ENCODE measurements at places on chromosomes 6 and 20.

- no peak for DNase-seq
Observed at GRCh38 chr20:32357375-32357868, 709 bp upstream of the ASXL1 start.

DNA sequence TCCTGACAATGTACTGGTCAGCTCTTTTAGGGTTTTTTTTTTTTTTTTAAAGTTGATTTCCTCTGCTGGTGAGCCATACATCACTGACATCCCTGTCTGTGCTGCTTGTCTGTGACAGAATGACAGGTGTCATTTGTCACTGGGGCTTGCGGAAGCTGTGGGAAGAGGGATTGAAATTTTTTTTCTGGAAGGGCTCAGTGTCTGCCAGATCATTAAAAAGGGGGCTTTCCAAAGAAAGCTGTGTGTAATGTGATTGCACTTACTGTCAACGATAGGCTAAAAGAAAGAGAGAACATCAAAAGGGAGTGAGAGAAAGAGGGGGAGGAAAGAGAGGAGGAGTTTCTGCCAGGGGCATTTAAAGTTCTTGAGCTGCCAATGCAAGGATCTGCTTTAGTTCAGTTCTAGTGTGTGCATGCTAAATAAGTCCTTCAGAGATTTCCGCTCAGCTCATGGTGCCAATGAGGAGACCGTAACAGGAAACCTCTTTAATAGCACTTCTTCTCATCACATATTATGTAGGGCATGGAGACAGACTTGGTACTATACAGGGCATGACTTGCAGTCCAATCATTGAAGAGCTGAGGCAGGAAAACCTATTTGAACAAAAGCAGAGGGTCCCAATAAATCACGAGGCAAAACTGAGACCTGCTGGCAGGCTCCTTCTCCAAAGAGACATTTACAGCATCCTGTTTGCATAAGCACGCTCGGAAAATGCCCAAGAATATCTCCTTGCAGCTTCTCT, 177.2 kb downstream of the TSHZ2 start:
- DNase-seq, result no peak

DNA sequence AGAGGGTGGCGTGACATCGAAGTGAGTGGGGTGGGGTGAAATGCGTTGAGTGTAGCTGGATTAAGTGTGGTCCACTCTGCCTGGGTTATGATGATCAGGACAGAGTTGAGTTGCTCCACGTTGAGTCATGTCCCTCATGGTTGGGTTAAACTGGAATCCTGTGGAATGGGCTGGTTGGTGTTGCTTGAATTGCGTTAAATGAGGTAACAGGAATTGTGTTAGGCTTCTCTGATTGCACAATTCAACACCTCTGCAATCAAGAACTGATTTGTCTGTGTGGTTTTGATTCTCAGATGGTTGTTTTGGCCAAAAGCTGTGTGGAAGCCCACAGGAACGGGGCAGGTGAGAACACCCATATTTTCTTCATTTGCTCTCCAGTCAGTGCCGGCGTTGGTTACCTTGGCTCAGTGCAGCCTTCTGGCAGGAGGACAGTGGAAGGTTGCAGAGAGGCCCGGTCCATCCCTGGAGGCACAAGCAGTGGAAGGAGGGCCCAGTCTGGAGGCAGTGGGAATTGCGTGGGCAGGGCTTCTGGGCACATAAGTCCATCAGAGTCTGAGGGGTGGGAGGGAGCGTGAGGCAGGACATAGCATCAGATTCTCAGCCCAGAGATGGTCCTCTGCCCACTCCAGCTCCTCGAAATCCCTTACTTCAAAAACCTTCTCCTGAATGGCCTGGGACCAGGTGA, 11.6 kb downstream of the NOTCH4 start:
- no peak for DNase-seq

DNA sequence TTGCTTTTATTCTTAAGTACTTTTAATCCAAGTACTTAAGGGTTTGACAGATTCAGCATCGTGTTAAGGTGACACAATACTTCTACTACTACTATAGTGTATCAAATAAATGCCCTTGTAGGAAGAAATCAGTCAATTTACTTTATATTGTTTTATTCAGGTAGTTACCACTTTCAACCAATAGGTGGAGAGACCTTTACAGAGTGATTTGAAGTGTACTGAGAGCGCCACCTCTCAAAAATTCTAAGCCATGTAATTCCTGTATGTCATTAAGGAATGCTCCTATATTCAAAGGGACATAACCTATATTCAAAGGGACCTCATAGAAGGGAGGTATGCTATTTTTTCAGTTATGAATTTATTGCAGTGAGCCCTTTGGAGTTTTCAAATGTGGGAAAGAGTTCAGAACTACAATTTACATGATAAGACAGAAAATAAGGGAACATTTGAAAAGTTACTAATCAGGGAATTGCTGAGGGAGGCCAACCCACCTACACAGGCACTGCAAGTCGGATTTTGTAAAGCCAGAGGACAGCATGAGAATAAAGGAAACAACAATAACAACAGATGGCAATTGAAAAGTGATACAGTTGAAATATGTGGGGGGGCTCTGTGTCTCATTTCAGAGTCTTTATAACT, 955.6 kb downstream of the TBC1D32 start:
- no peak for DNase-seq

- no peak for DNase-seq
Observed at GRCh38 chr20:43514648-43514999, 7.1 kb downstream of the L3MBTL1 start.

GRCh38 chr6:138953451-138953850, 34.6 kb downstream of the REPS1 start:
- DNase-seq, result no peak

GRCh38 chr20:16262594-16262993, 310.7 kb downstream of the KIF16B start:
- no peak for DNase-seq

- DNase-seq, result no peak
Observed at GRCh38 chr6:6091608-6092002, 84.9 kb upstream of the NRN1 start.

DNA sequence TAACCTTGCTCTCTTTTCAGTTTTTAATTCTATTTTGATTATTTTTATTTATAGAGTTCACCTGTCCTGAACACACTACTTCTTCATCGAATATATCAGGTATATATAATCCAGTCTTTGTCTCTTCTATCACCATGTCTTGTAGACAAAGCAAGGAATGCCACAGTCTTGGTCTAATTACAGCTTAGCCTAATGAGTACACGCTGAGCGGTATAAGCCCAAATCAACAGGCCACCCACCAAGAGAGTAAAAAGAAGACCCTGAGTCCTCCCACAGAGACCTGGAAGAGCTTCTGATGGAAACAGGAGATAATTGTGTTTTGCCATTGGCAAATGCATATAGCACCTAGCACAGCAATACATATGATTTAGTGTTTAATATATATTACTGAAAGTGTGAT, 68.7 kb upstream of the TCF21 start:
- no peak for DNase-seq

DNA sequence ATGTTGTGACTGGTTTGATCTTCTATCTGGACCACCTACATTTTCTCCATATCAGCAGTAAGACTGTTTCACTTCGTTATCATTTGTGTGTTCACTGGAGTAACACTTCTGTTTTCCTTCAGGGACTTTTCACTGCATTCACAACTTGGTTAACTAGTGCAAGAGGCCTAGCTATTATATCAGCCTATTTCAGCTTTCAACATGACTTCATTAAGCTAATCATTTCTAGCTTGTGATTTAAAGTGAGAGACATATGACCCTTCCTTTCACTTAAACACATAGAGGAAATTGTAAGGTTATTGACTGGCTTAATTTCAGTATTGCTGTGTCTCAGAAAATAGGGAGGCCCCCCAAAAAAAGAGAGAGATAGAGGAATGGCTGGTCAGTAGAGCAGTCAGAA, 622.8 kb upstream of the NRSN1 start:
- DNase-seq, result no peak

GRCh38 chr6:85191656-85192055, 258.2 kb upstream of the NT5E start:
- DNase-seq, result no peak

DNA sequence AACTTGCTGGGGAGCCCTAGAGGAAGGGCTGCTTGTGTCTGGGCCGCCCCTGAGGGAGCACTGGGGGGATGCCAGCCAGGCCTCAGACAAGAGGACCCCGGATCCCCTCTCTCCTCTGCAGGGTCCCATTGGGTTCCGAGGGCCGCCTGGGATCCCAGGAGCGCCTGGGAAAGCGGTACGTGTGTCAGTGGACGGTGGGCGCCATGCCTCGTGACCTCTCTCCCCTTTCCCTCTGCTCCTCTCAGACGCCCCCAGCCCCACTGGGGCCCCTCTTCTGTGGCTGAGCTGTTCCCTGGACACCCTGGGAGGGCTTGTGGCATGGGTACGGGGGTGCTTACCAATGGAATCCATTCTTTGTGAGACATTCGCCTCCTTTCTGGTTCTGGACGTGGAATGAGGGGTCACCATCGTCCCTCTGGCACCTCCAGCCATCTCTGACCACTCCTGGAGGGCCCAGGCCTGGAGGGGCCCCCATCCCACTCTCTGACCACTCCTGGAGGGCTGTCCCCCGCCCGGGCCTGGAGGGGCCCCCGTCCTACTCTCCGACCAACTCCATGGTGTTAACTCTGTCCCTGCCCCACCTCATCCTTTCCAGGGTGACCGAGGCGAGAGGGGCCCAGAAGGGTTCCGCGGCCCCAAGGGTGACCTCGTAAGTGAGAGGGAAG, 9.9 kb downstream of the COL9A3 start:
- no peak for DNase-seq
